DND-41 (cell line): ENCODE measurements at places on chromosomes 12 and 14.
A peak's percentile ranks its signal among the peaks of the same experiment; 100 is the strongest.

GRCh38 chr12:106297681-106298080 lies 4.9 kb upstream of the TCP11L2 start:
- no peak for DNase-seq

- no peak for DNase-seq
Measured at GRCh38 chr12:50677858-50678257, 86.0 kb upstream of the ATF1 start.

- DNase-seq, result no peak
Measured at GRCh38 chr14:92832137-92832700, 38.1 kb downstream of the GOLGA5 start.

DNA sequence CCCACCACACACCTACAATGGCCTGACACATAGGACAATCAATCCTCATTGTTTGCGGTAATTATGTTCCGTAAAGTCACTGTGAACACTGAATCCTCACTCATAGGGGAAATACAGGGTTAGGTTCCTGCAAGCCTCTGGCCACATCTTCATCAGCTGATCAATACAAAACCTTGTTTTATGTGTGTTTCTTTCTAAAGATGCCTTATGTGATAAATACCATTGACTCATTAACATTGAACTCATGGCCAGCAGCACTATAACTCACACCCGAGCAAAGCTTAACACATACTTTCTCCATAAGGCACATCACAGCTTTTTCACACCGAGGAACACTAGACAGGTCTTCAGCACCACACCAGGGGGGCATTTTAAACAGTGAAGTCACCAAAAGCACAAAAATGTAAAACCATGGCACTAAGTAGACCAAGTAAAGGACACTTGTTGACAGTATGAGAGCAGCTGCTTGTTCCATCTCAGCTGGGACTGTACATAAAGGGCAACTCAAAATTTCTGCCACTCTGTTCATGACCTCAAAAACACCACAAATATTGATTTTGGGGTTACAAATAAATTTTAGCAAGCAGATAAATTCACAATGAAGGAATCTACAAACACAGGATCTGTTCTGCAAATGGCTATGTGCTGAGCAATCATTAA lies 60.5 kb downstream of the ESR2 start:
- DNase-seq, result no peak

DNA sequence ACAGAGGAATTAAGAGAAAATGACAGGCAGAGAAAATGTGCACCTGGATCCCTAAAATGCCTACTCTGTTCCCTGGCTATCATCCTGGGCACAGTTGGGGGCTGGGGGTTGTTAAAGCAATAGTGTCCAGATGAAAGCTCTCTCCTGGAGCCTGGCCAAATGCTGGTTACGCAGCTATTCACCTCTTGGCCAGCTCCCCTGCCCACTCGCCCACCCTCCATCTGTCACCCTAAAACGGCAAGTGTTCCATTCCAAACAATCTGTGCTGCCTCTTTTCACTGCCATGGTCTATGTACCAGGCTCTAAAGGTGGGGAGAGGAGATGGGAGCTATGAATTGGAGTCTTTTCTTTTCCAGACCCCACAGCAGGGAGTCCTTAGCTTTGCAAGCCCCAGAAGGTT lies 24.7 kb upstream of the NPFF start:
- DNase-seq, result no peak

DNA sequence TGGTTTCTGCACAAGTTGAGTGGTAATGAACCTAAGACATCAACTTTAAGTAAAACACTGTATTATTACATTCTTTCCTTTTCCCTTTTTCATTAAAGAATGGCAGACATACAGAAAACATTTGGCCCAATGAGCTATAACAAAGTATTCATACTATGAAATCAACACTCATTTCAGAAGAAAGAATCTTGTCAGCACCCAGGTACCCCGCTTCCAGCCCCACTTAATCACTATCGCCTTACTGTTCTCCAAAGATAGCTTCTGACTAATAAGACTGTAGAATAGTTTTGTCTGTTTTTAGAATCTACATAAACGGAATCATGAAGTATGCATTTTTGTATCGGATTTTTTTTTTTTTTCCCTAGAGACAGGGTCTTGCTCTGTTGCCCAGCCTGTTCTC lies 9.5 kb downstream of the CNTN1 start:
- no peak for DNase-seq

DNA sequence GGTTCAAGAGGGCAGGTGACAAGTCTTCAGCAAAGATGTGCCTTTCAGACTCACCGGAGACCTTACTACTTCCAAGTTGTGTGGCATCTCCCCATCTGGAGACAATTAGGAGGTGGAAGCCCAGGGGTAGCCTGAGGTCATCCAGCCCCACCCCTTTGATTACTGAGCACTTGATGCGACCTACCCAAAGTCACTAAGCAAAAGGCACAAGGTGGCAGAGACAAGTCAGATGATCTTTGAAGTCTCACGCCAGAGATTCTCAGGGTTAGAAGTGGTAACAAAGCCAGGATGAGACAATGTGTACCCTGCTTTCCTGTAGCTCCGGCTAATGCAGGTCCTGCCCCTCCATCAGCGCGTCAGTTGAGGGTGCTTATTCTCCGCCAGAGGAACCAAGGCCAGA lies 1.4 kb upstream of the FOXN3 start:
- no peak for DNase-seq

DNA sequence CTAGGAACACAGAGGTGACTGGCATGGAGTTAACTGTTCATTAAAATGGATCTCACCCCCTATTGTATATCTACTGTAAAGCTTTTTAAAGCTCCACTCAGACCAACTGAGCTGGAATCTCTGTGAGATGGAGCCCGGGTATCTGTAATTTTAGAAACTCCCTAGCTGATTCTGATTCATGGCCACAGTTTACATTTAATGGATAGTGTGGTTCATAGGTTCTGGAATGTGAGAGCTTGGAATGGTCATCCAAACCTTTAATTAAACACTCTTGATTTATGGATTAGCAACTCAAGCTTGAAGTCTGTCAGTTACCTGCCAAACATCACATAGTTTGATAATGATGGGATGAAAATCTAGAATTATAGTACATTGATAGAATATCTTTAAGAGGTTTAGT lies 183.8 kb downstream of the SLC25A21 start:
- no peak for DNase-seq

DNA sequence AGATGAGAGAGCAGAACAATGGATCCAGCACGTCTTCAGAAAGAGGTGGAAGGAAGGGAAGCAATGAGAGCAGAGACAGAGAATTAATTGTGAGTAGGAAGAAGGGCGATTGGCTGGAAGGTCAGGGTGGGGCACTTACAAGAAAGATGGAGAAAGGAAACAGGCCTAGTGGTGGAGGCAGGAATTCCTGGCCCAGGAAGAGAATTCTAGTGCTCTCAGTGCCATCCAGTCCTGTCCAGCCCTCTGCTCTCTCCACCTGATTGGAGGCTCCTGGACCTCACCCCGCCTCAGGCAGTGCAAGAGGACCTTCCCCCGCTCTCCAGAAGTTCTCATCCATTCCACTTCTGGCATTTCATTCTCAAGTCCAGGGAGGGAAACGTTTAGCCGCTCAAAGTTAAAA lies 43.0 kb downstream of the NGB start:
- DNase-seq, result no peak

DNA sequence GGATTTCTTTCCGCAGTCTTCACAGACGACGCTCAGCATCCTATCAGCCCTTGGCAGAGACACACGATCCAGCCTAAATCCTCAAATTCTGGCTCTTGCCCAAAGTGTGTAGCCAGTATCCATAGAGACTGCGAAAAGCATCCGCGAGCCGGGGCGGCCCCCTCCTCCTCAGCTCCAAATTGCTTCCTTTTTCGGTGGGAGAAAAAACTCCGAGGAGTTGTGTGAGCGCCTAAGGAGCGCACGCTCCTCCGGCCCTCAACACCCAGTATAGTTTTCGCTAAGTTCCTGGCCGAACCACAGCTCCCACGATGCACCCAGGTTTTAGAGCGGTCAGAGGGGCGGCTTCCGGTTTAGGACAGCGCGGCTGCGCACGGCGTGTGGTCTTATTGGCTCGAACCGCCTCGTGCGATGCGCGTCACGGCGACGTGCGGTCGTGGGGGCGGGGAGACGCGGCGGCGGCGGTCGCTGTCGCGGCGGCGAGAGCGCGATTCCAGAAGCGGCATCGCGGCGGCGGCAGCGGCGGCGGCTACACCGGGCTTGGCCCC lies at the start of gene ADIPOR2:
Gene ADIPOR2 (plus strand): TSS at position 493 of the 545 bp plus-strand sequence. CDS start 63,274 bp downstream, outside the sequence.
- DNase-seq, result peak; percentile 96

GRCh38 chr14:52922656-52923055 lies 28.2 kb downstream of the FERMT2 start:
- DNase-seq, result no peak

GRCh38 chr12:110556705-110557104 lies 26.4 kb downstream of the PPTC7 start:
- DNase-seq, result no peak

DNA sequence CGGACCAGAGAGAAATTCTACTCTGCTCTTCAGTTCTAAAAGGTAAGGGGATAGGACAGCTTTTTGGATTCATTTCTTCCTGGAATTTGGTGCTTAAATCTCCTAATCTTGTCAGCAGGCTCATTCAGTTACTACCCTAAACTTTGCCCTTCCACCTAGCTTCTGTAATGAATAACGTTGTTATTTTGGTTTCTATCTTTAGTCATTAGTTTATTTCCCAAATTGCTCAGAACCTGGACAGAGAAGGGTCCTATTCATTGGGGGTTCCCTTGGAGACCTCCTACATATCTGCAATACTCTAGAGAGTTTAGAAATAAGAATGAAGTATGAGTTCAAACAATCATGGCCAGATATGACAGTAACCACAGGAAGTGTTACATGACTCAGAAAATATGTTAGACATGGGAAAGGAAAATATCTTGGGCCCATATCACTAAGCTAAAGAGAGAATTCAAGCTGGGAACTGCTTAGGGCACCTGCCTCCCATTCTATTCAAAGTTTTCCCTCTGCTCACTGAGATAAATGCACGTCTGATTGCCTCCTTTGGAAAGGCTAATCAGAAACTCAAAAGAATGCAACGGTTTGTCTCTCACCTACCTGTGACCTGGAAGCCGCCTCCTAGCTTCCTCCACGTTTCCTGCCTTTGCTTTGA lies 87.9 kb downstream of the GAS2L3 start:
- DNase-seq, result no peak

- no peak for DNase-seq
Measured at GRCh38 chr12:47488888-47489287, 216.9 kb downstream of the RPAP3 start.

- no peak for DNase-seq
Measured at GRCh38 chr12:73906757-73907156, 630.9 kb upstream of the ATXN7L3B start.

- no peak for DNase-seq
Measured at GRCh38 chr14:73879027-73879426, 7.6 kb upstream of the ZNF410 start.

GRCh38 chr14:89108608-89109007 lies 284.2 kb downstream of the TTC8 start:
- no peak for DNase-seq

DNA sequence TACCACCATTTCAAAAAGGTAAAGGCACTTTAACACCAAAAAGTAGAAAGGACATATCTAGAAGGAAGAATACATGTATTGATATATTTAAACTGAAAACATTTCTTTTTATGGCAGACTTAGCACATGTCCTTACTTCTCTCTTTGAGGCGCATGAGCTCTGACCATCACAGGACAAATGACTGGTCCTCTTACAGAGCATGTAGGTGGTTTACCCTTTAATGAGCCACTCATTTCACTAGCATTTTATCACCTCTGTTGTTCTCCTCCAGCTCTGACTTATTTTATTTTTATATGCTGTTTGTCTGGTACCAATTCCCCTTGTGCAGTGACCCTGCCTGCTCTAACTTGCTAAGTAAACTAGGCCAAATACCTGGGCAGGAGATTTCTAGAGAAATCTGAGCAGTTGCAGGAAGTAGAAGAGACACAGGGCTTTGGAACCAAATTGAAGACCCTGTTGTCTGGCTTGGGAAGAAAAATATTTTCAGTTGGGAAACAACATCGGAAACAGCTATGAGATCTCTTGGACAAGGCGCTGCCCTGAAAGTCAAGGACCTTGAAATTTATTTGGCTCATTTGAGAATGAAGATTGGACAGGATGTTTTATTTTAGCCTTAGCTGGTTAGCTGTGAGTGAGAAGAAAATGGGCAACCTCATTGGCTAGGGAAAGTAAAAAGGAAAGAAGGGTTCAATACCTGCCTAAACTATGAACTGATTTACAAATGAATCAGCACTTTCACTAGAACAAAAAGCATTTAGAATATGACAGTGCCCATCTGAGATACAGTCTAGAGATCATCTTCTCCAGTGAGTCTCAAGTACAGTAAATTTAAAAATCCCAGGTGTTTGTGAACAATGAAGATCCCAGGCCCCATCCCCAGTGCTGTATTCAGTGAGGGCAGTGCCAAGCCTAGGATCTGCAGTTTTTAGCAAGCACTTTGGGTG lies 374.4 kb downstream of the ZFP36L1 start:
- no peak for DNase-seq

- no peak for DNase-seq
Measured at GRCh38 chr12:116172224-116172849, 105.2 kb downstream of the MED13L start.

DNA sequence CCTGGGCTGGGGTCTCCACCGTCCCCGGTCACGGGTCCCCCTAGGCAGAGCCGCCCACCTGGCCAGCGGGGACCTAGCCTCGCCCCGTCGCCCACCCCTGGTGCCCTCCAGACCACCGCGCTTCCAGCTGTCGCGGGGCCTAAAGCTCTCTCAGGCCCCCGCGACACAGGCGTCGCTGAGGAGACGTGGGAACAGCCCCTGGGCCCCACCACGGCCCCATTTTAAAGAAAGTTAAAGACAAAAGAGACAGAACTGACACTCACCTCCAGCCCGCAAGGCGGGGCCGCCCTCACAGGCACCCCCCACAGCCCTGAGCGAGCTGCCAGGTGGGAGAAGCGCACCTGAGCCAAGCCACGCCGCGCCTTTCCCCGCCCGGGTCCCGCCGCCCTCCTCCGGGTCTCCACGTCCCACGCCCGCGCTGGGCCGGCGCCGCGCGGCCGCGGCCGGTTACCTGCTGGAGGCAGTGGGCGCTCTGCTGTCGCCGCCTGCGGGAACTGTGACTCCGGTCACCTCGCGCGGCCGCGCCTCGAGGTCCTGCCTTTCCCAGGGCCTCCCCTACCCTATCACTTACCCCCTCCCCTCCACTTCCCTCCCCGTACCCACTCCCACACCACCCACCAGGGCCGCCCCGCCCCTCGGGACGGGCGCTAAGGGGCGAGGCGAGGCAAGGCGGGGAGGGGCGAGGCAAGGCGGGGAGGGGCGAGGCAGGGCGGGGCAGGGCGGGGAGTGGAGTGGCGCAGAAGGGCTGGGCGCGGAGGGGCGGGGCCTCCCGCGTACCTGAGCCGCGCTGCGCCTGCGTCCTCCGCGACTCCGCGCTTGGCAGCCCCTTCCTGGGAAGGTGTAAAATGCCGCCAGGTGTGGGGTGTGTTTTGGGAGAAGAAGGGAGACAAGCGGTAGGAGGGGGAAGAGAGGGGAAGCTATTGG lies 31.2 kb downstream of the TC2N start:
- no peak for DNase-seq

DNA sequence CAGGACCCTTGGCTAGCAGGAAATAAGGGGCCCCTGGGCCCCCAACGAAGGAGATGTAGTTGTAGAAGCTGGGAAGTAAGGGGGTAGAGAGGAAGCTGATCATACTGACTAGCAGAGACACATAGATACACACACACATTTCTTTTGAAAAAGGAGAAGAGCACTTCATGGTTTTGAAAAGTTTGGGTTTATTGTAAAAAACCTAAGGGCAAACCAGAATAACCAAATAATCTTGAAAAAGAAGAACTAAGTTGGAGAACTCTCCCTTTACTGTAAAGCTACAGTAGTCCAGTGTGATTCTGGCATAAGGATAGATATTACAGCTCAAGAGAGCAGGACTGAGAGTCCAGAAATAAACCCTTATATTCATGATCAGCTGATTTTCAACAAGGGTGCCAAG lies 5.8 kb upstream of the HCAR3 start:
- DNase-seq, result no peak
